GM12878 (cell line): ENCODE measurements at places on chromosomes 3 and 15.

DNA sequence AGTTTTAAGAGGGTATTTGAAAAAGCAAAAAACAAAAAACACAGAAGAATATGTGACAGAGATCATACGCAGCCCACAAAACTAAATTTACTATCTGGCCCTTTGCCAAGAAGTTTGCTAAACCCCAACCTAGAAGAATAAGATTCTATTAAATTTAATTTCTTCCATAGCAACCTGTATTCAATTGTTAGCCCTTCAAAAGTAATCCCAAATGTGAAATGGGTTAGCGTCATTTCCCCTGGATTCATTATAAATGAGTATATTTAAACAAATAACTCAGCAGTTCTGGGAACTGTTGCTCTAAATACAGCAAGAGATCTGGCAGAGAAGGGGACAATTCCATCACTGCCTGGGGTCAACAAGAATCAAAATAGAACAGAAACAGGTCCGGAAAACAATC lies 56.8 kb downstream of the CERS3 start:
- DNase-seq: no peak

GRCh38 chr3:113468539-113468938 lies 27.2 kb upstream of the CFAP44 start:
- DNase-seq: no peak

- DNase-seq: no peak
Observed at GRCh38 chr3:183099838-183100204, 525 bp upstream of the MCCC1 start.

DNA sequence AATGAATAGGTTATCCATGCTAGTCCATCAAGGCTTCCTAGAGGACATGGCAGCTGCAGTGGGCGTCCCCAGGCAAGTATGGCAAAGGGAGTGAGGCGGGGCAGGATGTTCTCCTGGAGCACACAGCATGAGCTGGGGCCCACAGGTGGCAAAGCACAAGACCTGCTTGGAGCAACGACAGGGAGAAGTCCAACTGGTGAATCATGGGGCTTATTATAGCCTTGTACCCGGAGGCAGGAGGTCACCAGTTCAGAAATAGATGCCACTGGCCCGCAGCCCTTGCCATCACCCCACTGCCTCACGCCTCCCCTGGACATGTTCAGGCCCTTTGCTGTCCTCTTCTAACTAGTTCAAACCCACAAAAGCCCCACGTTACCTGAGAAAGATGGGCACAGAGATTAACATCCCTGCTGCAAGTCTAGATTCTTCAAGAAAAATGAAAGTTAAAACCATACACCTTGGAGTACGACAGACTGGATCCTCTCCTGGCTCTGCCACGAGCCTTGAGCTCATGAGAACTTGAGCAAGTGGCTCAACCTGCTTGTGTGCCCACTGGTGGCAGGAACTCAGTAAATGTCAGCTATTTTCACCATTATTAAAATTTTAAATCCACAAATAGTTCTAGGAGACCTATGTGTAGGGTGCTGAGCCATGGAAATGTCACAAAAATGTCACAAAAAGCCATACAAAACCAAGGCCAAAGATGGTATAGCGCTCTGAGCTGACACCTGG lies 1.8 kb upstream of the SRGAP3 start:
- no peak for DNase-seq

DNA sequence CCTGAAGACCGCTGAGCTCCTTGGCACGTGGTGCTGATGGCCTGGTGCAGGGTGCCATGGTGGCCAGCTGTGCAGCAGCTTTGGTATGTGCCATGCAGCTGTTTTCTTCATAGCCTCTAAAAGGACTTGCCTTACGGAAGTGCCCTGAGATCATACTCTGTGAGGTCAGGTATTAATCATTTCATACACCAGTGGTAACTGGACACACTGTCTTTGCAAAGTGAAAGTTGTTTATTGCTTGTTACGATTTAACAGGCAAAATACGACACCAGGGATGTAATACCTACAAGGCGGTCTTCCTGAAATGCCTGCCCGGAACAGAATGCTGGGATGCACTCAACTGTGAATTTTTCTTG lies 184.6 kb downstream of the ATP10A start:
- DNase-seq: no peak

GRCh38 chr3:186896875-186897274 lies 33.5 kb upstream of the ST6GAL1 start:
- no peak for DNase-seq

GRCh38 chr15:55267401-55268175 lies 22.0 kb downstream of the RAB27A start:
- DNase-seq: no peak

DNA sequence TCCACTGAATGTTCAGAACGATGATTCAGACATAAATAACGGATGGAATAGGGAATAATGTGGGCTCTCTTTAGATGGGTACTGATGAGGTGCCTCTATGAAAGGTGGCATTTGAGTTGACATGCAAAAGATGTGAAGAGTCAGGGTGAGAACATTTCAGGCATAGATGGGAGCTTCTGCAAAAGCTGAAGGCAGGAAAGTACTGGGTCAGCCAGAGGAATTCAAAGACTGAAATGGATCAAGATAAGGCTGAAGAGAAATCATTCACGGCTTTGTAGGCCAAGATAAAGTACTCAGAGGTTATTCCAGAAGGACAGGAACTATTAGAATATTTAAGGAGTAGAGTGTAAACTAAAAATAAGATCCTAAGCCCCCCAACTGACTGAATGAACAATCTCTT lies 189.6 kb upstream of the MCTP2 start:
- no peak for DNase-seq

DNA sequence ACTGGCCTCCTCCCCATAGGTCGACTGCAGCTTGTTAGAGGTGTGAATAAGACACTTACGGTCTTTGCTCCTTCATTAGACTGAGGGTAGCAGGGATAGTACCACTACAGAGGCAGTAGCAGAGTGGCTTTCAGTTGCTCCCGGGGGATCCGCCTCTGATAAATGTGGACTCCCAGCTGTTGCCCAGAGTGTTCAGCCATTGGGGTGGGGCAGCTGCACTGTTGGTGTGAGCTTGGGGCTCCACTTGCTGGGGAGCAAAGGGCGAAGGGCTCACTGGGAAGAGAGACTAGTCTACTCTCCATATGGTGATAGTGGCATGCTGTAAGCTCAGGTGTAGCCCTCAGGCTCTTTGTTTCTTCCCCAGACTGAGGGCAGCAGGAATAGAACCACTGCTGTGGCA lies 239.1 kb downstream of the LRRN1 start:
- no peak for DNase-seq

- no peak for DNase-seq
Observed at GRCh38 chr3:121985846-121986245, 36.2 kb downstream of the ILDR1 start.

DNA sequence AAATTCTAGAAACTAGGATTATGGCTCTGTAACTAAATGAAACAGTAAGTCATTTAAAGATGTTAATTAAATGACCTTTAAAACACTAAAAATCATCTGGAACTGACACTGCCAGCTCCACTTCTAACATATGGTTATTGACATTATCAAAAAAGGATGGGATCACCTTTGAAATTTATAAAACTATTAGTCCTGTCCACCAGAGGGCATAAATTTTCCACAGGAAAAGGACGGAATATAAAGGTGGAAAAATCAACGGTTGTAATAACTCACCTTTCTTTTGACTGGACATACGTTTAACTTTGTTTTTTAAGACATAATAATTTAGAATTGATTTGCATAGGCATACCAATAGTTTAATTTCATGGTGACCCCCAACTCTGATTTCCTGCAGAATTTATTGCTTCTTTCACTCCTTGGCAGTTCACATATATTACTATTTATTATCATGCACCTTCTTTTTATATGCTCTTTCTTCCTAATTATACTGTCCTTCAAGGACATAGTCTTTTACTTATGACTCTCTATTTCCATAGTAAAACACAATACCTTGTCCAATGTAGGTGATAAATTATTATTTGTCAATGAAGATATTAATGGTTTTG lies 345.7 kb downstream of the CADM2 start:
- no peak for DNase-seq

DNA sequence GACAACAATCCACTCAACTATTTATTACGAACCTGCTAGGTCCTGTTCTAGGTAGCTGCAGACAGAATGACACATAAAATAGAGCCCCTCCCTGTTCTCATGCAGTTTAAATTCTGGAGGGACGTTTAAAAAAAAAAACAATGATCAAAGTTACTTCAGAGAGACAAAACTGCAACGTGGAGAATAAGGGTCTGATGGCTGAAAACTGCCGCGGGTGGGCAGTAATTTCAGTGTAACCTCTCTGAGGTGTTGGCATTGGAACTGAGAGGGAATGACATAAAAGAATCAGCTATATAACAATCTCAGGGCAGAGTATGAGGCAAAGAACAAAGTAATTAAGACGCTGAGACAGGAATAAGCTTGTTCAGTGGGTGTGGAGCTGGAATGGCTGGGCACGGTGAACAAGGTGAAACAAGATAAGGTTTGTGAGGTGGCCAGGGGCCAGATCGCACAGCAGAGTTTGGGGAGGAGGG lies 19.5 kb downstream of the TBL1XR1 start:
- DNase-seq: no peak

GRCh38 chr3:178850450-178851190 lies 221.0 kb downstream of the ZMAT3 start:
- DNase-seq: no peak

DNA sequence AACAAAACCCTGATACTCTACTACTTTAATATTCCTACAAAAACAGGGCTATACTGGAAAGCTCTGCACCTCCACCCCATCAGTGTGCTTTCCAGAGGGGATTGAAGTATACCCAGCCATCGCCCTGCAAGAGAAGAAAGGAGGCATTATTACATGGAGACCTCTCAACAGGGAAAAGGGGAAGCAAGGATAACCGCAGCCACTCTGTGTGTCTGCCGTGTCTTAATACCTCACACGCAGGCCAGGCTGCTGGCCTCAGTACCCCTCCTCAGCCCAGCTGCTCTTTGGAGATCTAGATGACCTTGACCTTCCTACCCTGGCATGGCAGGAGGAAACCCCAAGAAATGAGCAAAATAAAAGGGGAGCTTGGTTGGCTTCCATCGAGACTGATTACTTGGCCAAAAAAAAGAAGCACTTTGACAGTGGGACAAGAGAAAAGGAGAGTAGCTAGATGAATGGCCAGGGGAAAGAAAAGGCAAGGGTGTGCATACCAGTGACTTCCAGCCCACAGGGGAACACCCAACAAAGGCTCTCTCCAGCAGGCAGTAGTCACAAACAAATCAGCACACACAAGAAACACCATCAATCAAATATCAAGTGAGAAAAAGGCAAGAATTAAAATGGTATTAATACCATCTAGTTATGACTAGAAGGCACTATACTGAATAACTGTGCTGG lies 129.4 kb downstream of the STT3B start:
- DNase-seq: no peak

- no peak for DNase-seq
Observed at GRCh38 chr3:130569461-130570365, 52.7 kb downstream of the COL6A6 start.
